ENCODE measurements at places on chromosomes 1 and 21. TPM values are rescaled to one million over a fixed set of nuclear protein-coding genes. Genes with fewer than 3 reads are reported as not detected.

The FCRLA gene
- total RNA-seq, result not detected

The CCDC27 gene
- total RNA-seq, result not detected

The TMEM81 gene
- 3.6 TPM for total RNA-seq

The SPRR2B gene
- not detected for total RNA-seq

The COL24A1 gene
- total RNA-seq, result 0.02 TPM

The PIGR gene
- 0.07 TPM for total RNA-seq

Measured in activated CD4-positive, alpha-beta T cell treated with anti-CD3 and anti-CD28 coated beads, Interleukin-2, amount 10 ng/mL, durations not matched to agents 24 days and 14 days (primary cell).